ENCODE measurements at places on chromosomes 4 and X. TPM values are rescaled to one million over a fixed set of nuclear protein-coding genes. Genes with fewer than 3 reads are reported as not detected.

The DUSP9 gene
- total RNA-seq: 4.2 TPM

The ASB12 gene
- 0.18 TPM for total RNA-seq

The VGLL1 gene
- total RNA-seq: 14.6 TPM

The GPR173 gene
- 29.0 TPM for total RNA-seq

The TGIF2LX gene
- total RNA-seq: not detected

The TCEAL8 gene
- total RNA-seq: 73.7 TPM

The PABPC5 gene
- 7.4 TPM for total RNA-seq

The MTM1 gene
- 9.2 TPM for total RNA-seq

The SMIM31 gene
- total RNA-seq: not detected

The MAP9 gene
- total RNA-seq: 22.4 TPM

The FOXR2 gene
- total RNA-seq: not detected

The CSAG3 gene
- not detected for total RNA-seq

The PAGE3 gene
- not detected for total RNA-seq

The CXCL3 gene
- 2.8 TPM for total RNA-seq
